Epithelial cell of proximal tubule (primary cell): ENCODE measurements at places on chromosomes 1 and 21. TPM values are rescaled to one million over a fixed set of nuclear protein-coding genes. Genes with fewer than 3 reads are reported as not detected.
A peak's percentile ranks its signal among the peaks of the same experiment; 100 is the strongest.

GRCh38 chr1:11657654-11658053 lies 3.0 kb downstream of the FBXO44 start:
- no peak for DNase-seq

GRCh38 chr1:47485817-47486216 lies 48.0 kb downstream of the FOXD2 start:
- no peak for DNase-seq

DNA sequence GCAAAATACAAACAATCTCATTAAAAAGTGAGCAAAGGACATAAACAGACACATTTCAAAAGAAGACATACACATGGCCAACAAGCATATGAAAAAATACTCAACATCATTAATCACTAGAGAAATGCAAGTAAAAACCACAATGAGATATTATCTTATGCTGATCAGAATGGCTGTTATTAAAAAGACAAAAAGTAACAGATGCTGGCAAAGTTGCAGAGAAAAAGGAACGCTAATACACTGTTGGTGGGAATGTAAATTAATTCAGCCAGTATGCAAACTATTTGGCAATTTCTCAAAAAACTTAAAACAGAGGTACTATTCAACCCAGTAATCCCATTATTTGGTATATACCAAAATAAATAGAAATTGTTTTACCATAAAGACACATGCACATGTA lies 32.2 kb upstream of the TNFSF18 start:
- no peak for DNase-seq

DNA sequence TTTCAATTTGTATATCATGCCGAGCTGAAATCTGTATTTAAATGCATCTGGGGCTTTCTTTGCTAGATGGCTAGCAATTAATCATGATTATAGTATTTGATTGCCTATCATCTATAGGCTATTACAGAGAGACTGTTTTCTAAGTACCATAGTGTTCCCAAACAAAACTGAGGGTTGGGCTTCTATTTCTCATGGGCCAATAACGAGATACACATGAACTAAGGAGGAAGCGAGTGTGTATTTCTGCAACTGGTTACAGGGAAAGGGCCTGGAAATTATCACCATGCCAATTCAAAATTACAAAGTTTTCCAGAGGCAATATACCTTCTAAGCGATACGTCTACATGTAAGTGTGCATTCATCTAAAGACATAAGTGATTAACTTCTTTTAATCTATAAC lies 744.5 kb upstream of the BRINP3 start:
- DNase-seq, result no peak

DNA sequence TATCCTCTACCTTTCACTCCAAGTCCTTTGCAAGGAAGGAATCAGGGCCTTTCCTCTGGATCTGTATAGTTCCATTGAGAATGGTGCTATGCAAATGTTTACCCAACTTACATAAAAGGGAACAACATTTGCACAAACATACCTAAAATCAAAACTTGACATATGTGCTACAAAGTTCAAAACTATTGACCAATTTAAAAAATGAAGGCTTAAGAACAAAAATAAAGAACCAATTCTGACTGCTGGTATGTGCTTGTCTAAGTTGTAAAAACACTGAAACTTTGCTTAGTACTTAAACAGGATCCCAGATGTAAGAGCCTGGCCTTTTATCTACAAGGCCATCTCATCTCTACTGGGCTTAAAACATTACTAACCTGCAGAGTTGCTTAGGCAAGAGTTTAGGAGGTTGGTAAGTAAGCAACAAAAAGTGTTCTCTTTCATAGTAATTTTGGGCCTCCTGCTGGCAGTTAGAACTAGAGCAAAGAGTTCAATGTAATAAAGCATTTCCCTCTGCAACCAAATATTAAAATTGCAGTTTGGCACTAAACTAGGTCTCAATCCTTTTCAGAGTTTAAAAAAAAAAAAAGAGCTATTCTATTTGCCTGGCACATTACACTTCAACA lies 2.0 kb downstream of the SCMH1 start:
- peak; percentile 35 for DNase-seq

DNA sequence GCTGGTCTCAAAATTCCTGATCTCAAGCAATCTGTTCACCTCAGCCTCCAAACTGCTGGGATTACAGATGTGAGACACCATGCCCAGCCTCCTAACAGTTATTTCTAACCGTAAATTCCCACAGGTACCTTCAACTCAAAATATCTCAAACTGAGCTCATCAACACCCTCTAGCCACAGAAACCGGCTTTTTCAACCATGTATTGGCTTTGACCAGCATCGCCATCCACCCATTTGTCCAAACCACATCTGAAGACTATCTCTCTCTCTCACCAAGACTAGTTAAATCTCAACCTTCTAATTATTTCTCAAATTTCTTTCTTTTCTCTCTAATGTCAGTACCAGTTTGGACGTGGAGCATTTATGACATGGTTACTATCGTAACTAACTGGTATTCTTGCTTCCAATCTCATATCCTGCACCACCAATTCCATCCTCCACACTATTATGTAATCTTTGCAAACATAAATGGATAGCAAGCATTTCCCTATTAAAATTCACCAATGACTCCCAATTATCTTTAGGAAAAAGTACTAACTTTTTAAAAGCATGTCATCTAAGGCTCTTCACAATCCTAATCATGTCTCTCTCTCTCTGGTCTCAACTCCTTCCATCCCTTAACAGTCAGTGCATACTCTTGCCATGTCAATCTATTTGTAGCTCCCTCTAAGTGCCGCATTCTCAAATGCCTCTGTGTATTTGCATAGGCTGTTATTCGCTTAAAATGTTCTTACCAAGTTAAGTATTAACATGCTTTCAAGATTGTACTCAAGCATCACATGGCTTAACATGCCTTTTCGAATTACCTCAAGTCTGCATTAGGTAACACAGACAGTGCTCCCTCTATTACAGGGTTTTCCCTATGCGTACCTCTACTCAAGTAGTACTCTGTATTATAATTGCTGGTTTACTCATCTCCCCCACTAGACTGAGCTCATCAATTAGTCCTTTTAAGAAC lies 18.1 kb downstream of the RSBN1 start:
- peak; percentile 90 for DNase-seq

The LCA5L gene
- total RNA-seq, result 0.23 and 0.65 TPM in 2 replicates

DNA sequence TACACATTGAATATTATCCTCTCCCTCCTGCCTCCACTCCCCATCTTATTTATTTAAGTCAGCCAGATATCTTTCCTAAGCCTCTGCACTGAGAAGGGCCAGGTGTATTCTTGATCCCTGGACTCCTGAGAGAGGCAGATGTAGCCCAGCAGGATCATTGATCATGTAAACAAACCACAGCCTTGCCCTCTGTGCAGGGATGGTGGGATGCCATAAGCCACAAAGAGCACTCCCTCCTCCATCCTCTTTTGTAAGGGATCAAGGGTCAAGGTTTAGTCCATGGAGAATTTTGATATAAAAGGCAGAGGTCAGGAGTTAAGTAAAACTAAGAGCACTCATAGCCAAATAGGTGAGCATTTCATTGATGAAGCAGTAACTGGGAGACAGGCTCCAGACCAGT lies 17.3 kb downstream of the PHGDH start:
- no peak for DNase-seq

DNA sequence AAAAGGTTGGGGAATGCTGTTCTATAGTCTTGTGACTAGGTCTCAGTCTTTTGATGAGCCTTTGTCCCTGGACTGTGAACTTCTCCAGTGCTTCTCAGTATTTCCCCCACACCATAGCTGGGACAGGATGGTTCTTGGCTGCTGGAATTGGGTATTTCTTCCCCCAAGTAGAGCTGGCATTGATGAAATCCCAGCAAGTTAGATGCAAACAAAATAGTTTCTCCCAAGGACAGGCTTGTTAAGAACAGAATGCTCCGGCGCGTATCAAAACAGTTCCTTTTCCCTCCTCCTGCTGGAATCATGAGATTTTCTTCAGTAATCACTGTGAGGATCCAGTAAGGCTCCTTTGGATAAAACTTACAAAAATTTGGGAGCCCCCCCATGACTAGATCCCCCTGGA lies 162.6 kb downstream of the PIK3R3 start:
- DNase-seq, result no peak

DNA sequence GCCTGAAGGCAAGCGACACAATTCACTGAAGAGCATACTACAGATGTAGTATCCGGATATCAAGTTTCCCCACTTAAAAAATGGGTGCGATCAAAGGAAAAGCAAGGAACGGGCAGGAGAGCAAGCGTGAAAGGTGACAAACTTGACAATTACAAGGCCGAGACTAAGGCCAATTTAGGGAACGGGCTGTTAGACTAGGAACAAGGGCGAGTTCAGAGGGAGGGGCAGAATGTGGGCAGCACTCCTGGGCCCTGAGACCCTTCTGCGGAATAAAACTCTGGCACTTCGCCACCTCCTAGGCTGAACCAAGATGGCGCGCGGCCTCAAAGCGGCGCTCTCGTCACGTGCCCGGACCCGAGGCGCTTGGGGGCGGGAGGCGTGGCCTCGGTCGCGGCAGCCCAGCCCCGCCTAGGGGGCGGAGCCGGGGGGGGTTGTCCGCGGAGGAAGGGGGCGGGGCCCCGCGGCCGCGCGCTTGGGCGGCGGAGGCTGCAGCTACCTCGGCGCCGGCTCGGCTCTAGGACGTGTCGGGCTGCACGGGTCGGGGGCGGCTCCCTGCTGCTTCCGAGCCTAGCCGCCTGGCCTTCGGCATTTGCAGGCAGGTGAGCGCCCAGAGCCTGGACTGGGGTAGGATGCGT lies at the start of gene PPFIA4:
TSS of gene PPFIA4 (plus strand) at position 461 of the 635 bp plus-strand sequence. CDS start 12,518 bp downstream, outside the sequence.
- no peak for DNase-seq

- no peak for DNase-seq
These were observed 25.2 kb upstream of the PCBP3 start for GRCh38 chr21:45618287-45618686.
